ENCODE measurements at places on chromosomes 3 and 15. TPM values are rescaled to one million over a fixed set of nuclear protein-coding genes. Genes with fewer than 3 reads are reported as not detected.

GRCh38 chr3:153414982-153415381 lies 253.0 kb downstream of the RAP2B start:
- H3K4me1 ChIP-seq: no peaks in the 10 kb centered on the region
- H3K36me3 ChIP-seq: no peaks in the 10 kb centered on the region
- no peak overlapping the region for H3K4me3 ChIP-seq
- no peak for DNase-seq
- H3K27ac ChIP-seq: no peak overlapping the region

- H3K27ac ChIP-seq: no peak overlapping the region
- H3K4me1 ChIP-seq: no peaks in the 10 kb centered on the region
- no peaks in the 10 kb centered on the region for H3K27me3 ChIP-seq
- no peak overlapping the region for H3K4me3 ChIP-seq
These were observed 308.2 kb downstream of the PLCL2 start for GRCh38 chr3:17192995-17193394.

DNA sequence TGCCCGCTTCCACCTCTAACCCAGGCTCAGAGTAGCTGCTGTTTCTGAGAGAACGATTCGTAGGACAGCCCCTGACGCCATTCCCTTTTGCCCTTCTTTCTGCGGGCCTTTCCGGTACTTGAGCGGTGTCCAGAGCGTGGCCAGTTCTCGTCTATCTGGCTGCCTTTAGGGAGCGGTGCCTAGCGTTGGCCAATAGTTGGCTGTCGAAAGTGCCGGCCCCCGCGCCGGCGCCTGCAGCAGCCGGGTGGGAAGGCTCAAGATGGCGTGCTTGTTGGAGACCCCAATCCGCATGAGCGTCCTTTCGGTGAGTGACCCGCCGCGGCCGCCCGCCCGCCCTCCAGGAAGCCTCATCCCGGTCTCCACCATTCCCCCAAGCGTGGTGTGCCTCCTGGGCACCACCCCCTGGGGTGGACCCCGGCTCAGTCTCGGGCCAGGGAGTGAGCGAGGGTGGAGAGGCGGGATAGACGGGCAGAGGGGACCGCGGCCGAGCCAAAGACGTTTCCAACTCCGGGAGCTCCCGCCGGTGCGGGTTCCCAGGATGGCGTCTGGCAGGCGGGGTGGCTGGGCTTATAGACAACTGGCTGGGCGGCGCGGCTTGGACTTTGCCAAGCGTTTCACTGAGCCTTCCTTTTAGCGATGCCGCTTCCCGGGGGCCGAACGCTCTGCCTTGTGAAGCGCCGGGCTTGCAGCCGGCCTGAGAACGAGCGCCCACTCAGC lies at the start of gene ARMC8:
TSS of gene ARMC8 (plus strand) at position 6 of the 717 bp plus-strand sequence. CDS start at position 260, 254 bp downstream.
- H3K4me3 ChIP-seq: peak within 1 kb of the TSS; percentile 77
- no peaks in the 10 kb centered on the region for H3K27me3 ChIP-seq
- peaks cover 28% of the 10 kb centered on the region for H3K36me3 ChIP-seq
- peaks cover 14% of the 10 kb centered on the region for H3K4me1 ChIP-seq

GRCh38 chr15:49718846-49719245 lies 98.0 kb downstream of the DTWD1 start:
- no peaks in the 10 kb centered on the region for H3K4me1 ChIP-seq
- H3K27ac ChIP-seq: no peak overlapping the region
- no peaks in the 10 kb centered on the region for H3K36me3 ChIP-seq
- no peak overlapping the region for H3K4me3 ChIP-seq
- H3K27me3 ChIP-seq: no peaks in the 10 kb centered on the region
- no peak for DNase-seq

DNA sequence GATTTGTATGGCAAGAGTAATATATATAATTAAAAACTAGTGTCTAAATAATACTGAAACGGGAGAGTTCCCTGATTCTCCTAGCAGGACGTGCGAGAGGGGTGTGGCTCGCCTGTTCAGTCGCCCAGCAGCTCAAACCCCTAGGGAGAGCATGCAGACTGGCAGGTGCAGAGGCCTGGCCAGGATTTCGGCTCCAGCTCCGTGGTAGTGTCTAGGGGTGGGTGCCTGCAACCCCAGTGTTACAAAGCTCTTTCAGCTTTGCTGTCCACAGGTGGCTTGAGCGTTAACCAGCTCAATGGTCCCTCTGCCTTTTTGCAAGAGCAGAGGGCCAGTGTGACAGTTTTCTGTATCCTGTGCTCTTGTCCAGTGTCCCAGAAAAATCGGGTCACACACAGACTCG lies 226.6 kb downstream of the ALCAM start:
- no peaks in the 10 kb centered on the region for H3K27me3 ChIP-seq
- no peak overlapping the region for H3K27ac ChIP-seq
- no peaks in the 10 kb centered on the region for H3K36me3 ChIP-seq
- DNase-seq: no peak

- no peak for DNase-seq
- no peaks in the 10 kb centered on the region for H3K4me1 ChIP-seq
- peaks cover 85% of the 10 kb centered on the region for H3K36me3 ChIP-seq
- no peaks in the 10 kb centered on the region for H3K27me3 ChIP-seq
- H3K4me3 ChIP-seq: no peak overlapping the region
- no peak overlapping the region for H3K27ac ChIP-seq
These were observed 23.4 kb upstream of the CLEC3B start for GRCh38 chr3:45002720-45003119.

DNA sequence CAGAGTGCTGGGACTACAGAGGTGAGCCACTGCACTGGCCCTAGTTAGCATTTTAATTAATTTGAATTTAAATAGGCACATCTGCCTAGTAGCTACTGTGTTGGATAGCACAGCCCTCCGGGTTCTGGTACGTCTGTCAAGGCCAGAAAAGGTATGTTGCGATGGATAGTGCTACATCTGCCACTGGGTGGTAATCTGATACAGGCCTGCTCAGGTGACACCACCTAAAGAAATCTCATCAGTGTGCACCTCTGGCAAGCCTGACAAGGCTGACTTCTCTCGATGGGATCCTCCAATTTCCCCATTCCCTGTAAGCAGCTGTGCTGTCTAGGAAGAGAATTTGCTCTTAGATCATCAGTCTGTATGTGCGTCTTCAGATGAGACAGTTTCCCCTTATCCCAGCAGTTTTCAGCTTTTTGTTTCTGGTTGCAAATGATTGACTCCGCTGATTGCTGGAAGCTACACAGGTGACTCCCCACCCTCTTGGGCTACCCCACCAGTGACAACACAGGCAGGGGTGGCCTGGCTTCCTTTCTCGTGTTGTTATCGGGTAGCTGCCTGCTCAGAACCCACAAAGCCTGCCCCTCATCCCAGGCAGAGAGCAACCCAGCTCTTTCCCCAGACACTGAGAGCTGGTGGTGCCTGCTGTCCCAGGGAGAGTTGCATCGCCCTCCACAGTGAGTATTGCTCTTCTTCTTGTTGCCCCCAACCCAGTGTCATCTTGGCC lies at the start of gene CCR9:
TSS of gene CCR9 (plus strand) at position 565 of the 727 bp plus-strand sequence. CDS start 8,391 bp downstream, outside the sequence.
- H3K4me3 ChIP-seq: no peak within 1 kb of the TSS
- peaks cover 23% of the 10 kb centered on the region for H3K27me3 ChIP-seq
- no peaks in the 10 kb centered on the region for H3K36me3 ChIP-seq

DNA sequence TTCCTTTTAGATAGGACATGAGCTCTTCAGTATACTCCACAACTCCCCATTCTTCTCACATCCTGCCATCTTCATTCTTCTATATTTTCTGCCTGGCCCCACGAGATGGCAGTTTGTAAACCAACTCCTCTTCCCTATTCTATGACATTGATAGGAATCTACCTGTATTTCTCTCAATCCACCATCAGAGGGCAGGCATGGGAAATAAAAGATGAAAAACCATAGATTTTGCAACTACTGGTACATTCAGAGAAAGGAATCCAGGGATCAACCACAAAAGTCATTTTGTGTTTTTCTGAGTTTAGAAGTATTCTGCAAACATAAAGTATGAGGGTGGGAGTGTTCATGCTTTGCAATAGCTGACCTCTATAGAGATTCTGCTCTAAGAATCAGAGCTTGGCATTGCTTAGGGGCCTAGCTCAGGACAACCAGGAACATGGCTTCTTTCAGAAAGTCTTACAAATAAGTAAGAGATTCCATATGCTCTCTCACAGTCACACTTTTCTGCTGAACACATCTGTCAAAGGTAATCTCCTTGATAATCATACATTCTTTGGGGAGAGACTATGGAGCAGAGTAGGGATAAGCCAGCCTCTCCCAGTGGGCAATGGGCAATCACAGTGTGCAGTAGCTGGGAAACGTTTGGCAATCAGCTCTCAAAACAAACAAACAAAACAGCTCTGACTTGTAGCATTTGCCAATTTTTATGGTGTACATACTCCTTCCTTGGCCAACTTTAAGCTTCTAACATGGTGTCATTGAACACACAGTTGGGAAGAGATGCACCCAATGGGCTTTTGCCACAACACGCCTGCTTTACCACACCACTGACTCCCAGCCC lies 43.1 kb upstream of the SLC25A36 start:
- no peak overlapping the region for H3K4me3 ChIP-seq
- peak; percentile 37 for DNase-seq
- H3K4me1 ChIP-seq: no peaks in the 10 kb centered on the region

- H3K27me3 ChIP-seq: peaks cover 12% of the 10 kb centered on the region
- no peak overlapping the region for H3K4me3 ChIP-seq
- H3K4me1 ChIP-seq: peaks cover 5% of the 10 kb centered on the region
- no peak overlapping the region for H3K27ac ChIP-seq
- H3K36me3 ChIP-seq: no peaks in the 10 kb centered on the region
These were observed 5.6 kb downstream of the CHRNA3 start for GRCh38 chr15:78615151-78615589.

Gene ACSBG1
- 5.0 TPM for polyA plus RNA-seq

Gene ACOX2
- polyA plus RNA-seq: not detected

Gene THRB
- polyA plus RNA-seq: 4.1 TPM

Gene WDR72
- polyA plus RNA-seq: not detected

Gene GPR15
- polyA plus RNA-seq: not detected

Gene RGMA
- polyA plus RNA-seq: not detected
